ENCODE measurements at places on chromosomes 11 and 22.

- no peak for DNase-seq
Measured at GRCh38 chr11:68978931-68979594, 1.7 kb downstream of the MRGPRD start.

- no peak for DNase-seq
Measured at GRCh38 chr11:69667619-69668604, 7.2 kb downstream of the LTO1 start.

- peak; percentile 12 for DNase-seq
Measured at GRCh38 chr11:92552942-92553341, 328.3 kb downstream of the FAT3 start.

DNA sequence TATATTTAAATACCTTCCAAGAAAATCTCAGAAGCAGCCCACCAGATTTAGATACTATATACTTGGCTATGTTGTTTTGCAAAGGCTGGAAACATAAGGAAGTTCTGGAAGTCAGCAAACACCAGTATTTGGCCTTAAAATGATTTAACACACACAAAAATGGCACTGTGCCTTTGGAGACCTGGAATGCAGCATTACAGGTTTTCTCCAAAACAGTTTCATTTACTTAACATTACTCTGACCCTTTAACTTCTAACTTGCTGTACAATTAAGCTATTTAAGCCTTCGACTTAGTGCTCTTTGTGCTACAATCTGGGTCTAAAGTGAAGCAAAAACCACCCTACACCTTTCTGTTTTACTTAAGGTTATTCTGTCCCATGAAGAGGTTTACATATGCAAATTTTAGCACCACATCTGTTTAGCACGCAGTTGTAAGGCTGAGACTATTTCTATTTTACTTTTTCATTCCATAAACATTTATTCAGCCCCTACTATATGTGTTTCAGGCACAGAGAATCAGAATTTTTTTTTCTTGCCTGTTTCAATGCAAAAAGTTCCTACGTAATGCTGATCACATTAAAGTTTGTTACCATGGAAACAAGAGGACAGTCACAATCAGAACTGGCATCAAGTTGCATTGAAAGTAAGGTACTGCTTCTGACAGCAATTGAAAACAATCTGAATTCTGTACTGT, 70.3 kb downstream of the MAML2 start:
- no peak for DNase-seq

DNA sequence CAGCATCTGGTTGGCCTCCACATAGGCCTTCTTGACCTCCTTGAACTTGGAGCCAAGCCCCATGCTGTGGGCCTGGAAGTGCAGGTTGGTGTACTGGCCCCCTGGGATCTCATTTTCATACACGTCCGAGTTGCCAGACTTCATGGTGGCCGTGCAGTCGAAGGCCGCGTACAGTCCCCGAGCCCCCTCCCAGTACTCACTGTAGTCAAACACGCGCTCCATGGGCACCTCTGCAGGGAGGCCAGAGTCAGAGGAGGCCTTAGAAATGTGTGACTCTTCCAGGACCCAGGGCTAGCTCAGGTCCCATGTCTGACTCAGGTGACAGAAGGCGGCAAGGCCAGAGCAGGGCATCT, 6.7 kb upstream of the LRFN4 start:
- DNase-seq: no peak

DNA sequence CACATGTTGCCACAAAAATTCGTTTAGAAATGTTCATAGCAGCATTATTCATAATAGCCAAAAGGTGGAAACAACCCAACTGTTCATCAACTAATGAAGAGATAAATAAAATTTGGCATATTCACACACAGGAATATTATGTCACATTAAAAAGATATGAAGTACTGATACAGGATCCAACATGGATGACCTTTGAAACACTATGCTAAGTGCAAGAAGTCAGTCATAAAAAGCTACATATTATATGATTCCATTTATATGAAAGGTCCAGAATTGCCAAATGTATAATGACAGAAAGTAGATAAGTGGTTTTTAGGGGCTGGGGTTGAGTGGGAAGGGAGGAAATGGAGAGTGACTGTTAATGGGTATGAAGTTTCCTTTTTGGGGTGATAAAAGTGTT, 9.0 kb downstream of the PRR5L start:
- DNase-seq: no peak
